Fibroblast of villous mesenchyme (primary cell): ENCODE measurements at places on chromosomes 7 and 10. TPM values are rescaled to one million over a fixed set of nuclear protein-coding genes. Genes with fewer than 3 reads are reported as not detected.

- no peak for DNase-seq
Measured at GRCh38 chr10:5858811-5859210, 30.9 kb downstream of the ANKRD16 start.

- DNase-seq = no peak
Measured at GRCh38 chr7:69504733-69505420, 93.4 kb upstream of the AUTS2 start.

- DNase-seq = no peak
Measured at GRCh38 chr10:4018054-4018511, 233.1 kb upstream of the KLF6 start.

DNA sequence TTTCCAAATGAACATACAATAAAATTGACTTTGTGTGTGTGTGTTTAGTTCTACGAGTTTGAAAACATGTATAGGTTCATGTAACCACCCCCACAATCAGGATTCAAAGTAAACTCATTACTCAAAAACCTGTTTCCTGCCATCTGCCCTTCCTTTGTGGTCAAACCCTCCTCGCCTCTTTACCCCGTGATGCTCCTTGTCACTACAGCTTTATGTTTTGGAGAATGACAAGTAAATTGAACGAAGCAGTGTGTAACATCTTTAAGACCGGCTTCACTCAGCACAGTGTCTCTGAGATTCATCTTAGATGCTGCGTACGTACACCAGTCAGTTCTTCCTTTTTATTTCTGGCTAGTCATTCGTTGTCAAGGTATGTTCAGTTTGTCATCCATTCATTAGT is 54.6 kb upstream of the MKI67 start:
- DNase-seq = no peak

- peak; percentile 51 for DNase-seq
Measured at GRCh38 chr7:112145206-112145605, 61.0 kb downstream of the DOCK4 start.

DNA sequence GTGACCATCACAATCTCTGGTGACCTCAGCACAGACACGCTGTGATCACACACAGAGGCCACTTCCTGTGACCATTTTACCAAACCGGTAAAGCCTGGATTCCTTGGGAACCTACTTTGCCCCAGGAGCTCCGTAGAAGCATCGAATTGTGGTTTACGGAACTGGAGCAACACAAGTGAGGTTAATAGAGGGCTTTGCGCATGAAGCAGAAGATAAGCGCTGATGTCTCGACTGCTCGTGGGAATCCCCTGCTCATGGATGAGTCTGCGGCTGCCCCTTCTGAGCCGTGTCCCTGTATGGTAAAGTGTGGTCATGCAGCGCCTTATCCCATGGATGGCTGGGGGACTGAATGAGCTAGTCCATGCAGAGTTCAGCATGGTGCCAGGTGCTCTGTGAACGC is 53.6 kb downstream of the VIPR2 start:
- no peak for DNase-seq

GRCh38 chr7:136114966-136115762 is 138.0 kb upstream of the MTPN start:
- DNase-seq = peak; percentile 46

DNA sequence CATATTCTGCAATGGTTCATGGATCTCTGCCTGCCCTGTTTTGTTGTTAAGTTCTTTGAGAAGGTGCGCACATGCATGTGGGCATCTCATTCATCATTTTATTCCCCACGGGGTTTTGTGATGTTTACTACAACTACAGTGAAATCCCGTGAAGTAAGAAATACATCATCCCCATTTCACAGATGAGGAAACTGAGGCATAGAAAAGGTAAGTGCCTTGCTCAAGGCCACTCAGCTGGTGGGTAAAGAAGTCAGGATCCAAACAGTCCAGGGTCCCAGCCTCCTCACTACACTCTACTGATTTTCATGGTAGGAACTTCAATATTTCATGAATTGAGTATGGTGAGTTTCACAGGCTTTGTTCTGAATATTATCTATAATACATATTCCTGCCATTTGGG is 72.6 kb downstream of the CYP26A1 start:
- DNase-seq = no peak

- DNase-seq = no peak
Measured at GRCh38 chr7:85226361-85227085, 39.7 kb upstream of the SEMA3D start.

GRCh38 chr7:80921130-80921529 is 2.3 kb upstream of the SEMA3C start:
- peak; percentile 34 for DNase-seq

DNA sequence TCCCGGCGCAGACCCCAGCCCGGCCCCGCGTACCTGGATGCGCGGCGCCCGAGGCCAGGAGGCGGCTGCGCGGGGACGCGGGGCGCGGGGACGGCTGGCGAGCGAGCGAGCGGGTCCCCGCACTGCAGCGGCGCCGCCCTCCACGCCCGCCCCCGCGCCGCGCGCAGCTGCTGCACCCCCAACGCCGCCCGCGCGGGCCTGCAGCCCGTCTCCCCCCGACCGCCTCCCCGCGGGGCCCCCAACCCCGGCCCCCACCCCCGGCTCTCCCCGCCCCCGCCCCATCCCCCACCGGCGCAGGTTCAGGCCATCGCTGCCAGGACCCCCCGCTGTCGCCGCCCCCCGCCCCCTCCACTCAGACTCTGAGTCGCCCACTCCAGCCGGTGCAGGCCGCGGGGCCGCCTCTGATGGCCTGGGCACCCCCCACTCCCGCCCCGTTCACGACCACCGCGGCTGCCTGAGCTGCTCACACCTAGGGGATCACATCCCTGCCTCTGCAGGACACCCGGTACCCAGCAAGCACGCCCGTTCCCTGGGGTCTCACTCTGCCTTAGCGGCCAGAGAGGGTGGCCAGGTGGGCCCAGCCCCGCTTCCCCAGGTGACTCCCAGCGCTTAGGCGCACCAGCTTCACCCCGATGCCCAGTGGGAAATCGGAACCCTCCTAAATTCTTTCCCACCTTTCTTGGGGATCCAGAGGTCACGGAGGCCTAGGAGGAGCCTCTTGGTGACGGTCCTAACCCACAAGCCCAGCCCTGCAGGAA is 13.9 kb upstream of the DNAAF5 start:
- no peak for DNase-seq

DNA sequence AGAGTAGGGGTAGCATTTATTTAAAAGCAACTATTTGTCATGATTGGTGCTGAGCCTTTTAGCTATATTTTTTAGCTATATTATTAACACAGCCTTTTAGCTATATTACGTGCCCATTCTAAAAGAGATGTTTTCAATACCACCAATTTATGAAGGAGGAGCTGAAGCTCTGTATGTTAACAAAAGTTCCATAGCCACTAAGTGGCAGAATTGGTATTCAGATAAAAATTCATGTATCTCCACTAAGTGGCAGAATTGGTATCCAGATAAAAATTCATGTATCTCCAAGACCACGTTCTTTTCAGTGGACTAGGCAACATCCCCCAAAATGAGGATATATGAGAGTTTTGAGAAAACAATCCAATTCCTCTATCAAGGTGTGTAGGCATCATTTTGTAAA is 268.6 kb downstream of the HGF start:
- DNase-seq = peak; percentile 72

DNA sequence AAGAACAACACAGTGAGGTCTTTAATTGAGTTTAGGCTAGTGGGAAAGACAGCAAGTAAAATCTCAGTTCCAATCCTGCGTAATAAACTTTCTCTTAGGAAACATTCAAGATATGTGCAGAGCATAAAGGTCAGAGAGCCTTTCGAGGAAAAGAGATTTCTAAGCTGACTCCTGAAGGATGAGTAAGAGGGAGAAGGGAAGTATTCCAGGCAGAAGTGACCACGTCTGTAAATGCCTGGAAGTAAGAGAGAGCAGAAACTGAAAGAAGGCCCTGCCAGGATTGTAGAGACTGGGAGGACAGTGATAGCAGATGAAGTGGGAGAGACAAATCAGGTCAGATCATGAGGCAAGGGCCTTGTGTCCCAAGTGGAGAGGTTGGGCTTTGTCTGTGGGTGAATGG is 41.8 kb downstream of the PNLIPRP3 start:
- peak; percentile 6 for DNase-seq

GRCh38 chr10:45372251-45372951 is 1.6 kb upstream of the ALOX5 start:
- DNase-seq = no peak

DNA sequence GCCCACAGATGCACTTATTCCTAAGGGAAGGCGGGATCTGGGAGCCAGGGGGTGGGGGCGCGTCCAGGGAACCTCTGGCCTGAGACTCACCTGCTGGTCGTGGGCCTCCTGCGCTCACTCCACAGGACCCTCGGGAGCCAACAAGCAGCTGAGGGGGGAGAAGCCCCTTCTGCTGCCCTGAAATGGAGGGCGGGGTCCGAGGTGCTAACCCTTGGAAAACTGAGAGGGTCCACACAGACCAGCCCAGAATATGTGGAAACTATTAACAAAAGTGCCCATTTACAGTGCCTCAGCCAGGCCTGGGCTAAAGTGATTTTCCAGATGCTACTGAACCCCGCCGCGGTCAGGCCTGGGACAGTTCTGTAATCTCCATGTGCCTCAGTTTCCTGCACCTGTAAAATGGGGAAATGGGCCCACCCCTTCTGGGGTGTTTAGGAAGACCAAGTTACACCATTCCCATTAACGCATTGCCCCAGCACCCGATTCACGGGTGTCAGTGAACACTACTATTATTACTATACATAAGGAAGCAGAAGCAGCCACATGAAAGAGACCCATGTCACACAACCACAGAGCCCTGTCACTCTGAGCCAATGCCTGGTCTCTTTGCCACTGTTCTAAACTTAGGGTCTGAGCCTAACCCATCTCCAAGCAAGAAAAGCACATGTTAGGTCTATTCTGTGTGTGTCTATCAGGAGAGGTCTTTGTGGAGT is 630 bp upstream of the VSTM4 start:
- DNase-seq = no peak

DNA sequence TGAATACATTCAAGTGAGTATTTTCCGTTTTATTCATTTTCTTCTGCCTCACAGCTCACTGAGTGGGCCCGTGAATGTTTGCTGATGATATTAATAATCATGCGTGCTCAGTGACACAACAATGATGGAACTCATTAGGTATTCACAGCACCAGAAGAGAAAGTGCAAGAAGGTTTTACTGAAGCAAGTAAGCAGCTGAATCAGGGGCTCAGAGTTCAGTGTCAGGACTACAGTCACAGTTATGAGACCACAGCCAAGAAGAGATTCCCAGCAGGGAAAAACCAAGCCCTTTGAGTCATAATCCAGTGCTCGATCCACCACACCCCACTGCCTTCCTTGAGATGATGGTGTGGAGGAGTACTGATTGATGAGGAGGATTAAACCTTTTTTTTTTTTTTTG is 247.4 kb downstream of the KIAA1217 start:
- peak; percentile 59 for DNase-seq

DNA sequence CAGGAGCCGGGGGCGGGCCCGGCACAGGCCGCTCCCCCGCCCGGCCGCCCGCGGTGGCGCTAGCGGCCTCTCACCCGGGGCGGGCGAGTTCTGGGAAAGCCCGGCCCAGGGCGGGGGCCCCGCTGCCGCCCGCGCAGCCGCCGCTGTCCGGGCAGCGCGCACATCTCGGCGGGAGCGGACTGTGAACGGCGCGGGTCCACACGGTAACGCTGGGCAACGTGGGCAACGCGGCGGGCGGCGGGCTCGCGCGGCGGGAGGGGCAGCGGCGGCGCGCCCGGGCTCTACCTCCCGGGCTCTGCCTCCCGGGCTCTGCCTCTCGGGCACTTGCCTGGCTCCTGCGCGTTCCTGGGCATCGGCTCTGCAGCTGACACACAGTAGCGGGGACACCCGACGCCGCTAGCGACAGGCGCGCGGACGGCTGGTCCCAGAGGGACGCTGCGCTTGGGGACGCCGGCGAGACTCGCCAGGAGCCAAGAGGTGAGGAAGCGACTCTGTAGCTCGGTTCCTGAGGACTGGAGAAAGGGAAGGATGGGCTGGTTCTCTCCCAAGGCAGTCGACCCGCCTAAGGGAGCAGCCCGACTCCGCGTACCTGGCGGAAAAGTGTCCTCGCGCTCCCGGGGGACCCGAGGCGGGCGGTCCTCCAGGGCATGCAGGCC is at the start of gene PLCE1:
Gene PLCE1 (plus strand): TSS at position 150 of the 656 bp plus-strand sequence. CDS start 37,116 bp downstream, outside the sequence.
- no peak for DNase-seq

DNA sequence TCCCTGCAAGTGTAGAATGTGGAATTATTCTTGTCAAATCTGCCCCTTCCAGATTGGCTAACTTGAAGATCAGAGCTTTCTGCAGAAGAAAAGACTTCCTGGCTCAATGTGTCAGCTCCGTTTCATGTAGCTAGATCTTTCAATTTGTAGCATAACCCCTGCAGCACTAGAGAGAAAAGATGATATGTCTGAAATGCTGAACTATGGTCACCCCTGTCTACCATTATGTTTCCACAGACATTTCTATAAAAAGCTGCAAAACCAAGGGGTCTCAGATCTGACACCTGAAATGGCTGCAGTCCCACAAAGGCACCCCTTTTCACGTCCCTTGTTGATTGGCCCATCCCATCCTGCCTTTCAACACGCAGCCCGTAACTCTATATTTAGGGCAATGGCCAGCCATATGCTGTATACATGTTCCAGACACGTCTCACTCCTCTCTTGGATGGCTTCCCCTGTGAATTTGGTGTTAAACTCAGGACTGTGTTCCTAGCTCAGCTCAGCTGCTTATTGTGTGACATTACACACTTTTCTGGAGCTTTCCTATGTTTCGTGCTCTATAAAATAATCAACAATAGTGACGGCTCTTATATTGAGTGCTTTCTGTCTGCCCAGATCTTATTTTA is 648.6 kb upstream of the CELF2 start:
- DNase-seq = no peak

DNA sequence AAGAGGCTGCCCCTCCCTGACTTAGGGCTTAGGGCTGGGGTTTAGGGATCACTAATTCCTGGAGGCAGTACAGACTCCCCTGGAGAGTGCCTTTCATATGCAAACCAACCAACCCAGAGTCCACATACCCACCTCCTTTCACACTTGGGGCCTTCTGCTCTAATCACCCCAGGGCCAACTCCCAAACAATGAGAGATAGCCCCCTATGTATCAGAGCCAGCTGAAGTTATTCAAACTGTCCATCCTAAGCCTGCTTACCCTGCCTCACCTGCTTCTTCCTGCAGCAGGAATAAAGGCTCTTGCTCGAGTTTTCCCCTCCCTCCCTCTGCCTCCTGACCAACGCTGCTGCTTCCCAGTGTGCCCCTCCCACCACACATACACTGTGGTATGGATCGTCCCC is 51.8 kb upstream of the SLC35G1 start:
- DNase-seq = no peak

- peak; percentile 47 for DNase-seq
Measured at GRCh38 chr10:87503886-87504285, 807 bp upstream of the MINPP1 start.

GRCh38 chr10:93762979-93763391 is 5.2 kb downstream of the LGI1 start:
- DNase-seq = no peak

GRCh38 chr7:133911724-133912123 is 215.4 kb upstream of the LRGUK start:
- no peak for DNase-seq

- no peak for DNase-seq
Measured at GRCh38 chr10:8435186-8436055, 380.9 kb downstream of the GATA3 start.

The ZNF487 gene
- total RNA-seq = 2.6 TPM in 2 replicates

The LRRN3 gene
- 0.64 and 0.86 TPM in 2 replicates for total RNA-seq

The EN2 gene
- total RNA-seq = under 0.01 TPM in 1 of 2 replicates, not detected in the other

The GCC1 gene
- total RNA-seq = 17.1 and 19.0 TPM in 2 replicates

The PDE6C gene
- total RNA-seq = not detected in 2 replicates

The MYO1G gene
- total RNA-seq = under 0.01 TPM in 2 replicates

The TMEM184A gene
- total RNA-seq = 0.64 and 0.86 TPM in 2 replicates

The STAMBPL1 gene
- 98.9 and 120 TPM in 2 replicates for total RNA-seq

The GRM3 gene
- total RNA-seq = not detected in 2 replicates

The HTRA1 gene
- 88.9 and 160 TPM in 2 replicates for total RNA-seq

The RAPGEF5 gene
- total RNA-seq = 0.64 and 0.86 TPM in 2 replicates

The TLL2 gene
- under 0.01 TPM in 1 of 2 replicates, not detected in the other for total RNA-seq

The HOXA1 gene
- 0.32 and 0.43 TPM in 2 replicates for total RNA-seq

The ACHE gene
- total RNA-seq = not detected in 2 replicates

The GDF2 gene
- total RNA-seq = not detected in 2 replicates

The GLRX3 gene
- 67.6 and 75.6 TPM in 2 replicates for total RNA-seq
